CD4-positive, alpha-beta T cell treated with Interleukin-15 for 4 hours (primary cell): ENCODE measurements at places on chromosomes 2 and 18.

DNA sequence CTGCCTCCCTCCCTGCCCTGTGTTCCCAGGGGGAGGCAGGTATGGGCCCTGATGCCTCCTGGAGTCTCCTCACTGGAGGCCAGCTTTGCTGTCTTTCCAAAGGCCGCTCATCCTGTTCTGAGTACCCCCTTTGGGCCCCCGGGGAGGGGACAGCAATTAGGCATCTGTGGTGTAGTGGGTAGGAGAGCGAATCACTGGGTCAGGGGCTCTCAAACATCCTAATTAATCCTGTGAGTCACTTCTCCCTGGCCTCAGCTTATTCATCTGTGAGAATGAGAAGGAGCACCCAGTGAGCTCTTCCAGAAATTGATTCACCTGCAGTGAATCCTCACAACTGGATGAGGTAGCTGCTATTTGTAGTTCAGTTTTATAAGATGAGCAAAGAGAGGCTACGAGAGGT is 16.4 kb downstream of the TET3 start:
- DNase-seq: no peak

DNA sequence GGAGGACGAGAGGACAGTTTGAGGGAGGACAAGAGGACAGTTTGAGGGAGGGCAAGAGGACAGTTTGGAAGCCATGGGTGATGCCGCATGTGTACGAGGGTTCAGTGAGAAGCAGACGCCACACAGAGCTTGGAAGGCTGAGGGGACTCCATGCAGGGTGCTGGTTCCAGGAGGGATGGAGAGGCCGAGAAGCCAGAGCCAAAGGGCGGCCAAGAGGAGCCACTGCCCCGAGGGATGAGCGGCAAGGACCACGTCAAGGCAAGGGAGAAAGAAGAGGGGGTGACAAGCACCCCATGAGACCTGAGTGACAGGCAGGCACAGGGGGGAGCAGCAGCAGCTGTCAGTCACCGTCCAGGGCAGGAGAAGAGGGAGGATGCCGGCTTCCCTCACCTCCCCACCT is 385.7 kb upstream of the MYT1L start:
- no peak for DNase-seq

GRCh38 chr2:63737081-63737751 is 104.5 kb upstream of the UGP2 start:
- DNase-seq: no peak

DNA sequence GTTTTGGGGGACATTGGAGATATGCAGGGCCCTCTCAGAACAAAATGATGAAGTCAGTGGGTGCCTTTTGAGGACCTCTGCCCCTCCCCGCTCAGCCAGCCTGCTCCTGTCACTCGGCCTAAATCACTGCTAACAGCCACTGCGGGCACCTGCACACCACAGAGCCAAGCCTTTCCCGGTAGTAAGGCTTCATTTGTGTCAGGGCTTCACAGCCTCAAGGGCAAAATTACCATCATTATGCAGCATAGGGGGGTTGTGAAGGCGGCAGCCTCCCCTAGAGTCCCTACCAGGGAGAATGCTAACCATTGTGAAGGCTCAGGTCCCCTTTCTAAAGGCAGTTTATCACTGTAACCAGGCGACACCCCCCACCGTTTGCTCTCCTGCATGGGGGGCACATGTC is 519.8 kb upstream of the MYT1L start:
- no peak for DNase-seq

DNA sequence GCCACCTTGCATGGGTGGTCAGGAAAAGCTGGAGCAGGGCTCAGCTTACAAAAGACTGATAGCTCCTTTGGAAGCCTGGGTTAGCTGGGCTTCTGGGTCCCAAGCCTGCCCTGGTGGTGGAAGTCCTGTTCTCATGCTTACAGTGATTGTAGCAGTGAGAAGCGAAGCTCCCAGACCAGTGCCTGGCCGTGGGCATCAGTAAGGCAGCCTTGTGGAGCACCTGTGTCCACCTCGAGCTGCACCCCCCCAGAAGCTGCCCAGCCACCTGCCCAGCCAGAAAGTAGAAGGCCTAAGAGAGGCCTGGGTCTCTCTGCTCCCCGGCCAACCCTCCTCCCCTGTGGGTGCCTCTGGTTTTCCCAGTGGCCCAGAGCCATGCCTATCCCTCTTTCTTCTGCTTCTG is 10.5 kb downstream of the GLI2 start:
- DNase-seq: no peak

GRCh38 chr2:113232740-113233139 is 46.0 kb downstream of the PAX8 start:
- no peak for DNase-seq

GRCh38 chr18:10752382-10752781 is 226.6 kb downstream of the NAPG start:
- DNase-seq: no peak

DNA sequence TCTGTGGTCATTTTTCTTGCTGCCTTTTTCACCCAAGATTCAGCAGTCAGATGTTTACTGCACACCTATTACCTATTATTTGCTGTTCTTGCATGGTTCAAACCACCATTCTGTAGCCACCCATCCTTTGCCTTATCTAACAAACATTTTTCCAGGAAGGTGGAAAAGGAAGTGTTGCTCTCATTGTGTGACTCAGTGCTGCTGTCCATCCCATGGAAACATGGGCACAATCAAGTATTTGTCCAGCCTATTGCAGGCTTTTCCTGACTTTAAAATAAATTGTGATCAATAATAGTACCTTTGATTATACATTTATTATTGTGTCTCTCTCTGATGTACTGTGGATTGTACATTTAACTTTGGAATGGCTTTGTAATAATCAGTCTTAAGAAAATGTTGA is 53.2 kb downstream of the USP14 start:
- DNase-seq: no peak

- DNase-seq: no peak
Observed at GRCh38 chr2:96207774-96208142, 869 bp downstream of the STARD7 start.

- DNase-seq: no peak
Observed at GRCh38 chr18:57794951-57795728, 8.0 kb downstream of the ATP8B1 start.

- no peak for DNase-seq
Observed at GRCh38 chr2:23409248-23409647, 24.3 kb downstream of the KLHL29 start.

DNA sequence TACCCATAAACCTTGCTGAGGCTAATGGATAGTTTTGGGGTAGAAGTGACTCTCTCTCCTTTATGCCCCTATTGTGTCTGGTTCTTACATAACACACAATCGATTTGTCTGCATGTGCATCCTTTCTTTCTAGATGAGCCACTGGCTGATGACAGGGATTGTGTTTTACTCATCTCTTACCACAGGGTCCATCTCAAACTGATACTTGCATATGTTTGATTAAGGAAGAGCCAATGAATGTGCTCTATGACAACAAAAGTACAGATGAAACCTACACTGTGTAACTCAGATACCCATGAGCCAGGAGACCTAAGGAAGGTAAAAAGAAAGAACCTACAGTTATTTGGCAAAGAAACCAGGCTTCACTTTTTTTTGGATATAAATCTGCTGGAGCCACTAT is 13.2 kb upstream of the BZW1 start:
- no peak for DNase-seq

DNA sequence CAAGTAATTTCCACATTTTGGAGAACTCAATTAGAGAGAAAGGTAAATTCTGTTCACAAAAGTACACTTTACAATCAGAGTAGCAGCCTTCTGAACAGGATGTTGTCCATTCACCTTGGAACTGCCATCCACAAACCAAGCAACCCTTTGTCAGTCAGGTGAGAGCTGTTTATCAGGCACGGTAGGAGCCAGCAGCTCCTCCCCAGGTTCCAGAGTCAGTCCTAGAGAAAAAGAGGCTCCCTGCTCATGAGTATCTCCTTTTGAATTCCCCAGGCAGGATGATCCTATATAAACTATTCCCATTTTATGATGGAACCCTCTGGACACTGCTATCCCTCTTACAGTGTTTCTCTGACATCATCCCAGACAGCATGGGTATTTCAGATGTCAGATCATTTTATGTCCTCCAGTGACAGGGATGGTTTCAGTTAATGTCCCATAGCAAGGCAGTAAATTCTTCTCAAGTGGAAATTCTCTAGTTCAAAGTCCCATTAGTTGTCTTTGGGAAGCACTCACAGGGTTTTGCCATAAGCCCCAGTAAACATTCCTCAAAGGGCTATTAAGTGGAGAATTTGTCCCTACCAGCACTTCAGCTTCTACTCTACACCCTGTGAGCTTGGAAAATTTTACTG is 34.5 kb upstream of the CSRNP3 start:
- no peak for DNase-seq

DNA sequence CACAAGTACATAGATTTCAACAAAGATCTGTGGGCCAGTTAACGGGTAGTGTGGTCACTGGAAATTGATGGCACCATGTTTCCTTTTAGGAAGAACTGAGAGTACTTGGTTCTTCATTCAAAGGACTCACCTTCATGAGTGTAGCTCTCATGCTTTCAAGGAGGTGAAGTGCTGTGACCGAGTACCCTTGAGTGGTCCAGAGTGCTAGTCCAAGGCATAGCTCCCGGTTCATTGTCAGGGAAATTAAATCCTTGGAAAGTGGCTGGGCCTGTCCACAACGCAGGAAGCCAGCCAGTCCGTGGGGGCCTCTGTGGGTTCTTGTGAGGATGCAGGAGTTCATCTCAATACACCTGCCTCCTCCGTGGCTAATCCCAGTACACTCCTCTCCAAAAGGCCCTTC is 295.1 kb downstream of the GALR1 start:
- DNase-seq: no peak

DNA sequence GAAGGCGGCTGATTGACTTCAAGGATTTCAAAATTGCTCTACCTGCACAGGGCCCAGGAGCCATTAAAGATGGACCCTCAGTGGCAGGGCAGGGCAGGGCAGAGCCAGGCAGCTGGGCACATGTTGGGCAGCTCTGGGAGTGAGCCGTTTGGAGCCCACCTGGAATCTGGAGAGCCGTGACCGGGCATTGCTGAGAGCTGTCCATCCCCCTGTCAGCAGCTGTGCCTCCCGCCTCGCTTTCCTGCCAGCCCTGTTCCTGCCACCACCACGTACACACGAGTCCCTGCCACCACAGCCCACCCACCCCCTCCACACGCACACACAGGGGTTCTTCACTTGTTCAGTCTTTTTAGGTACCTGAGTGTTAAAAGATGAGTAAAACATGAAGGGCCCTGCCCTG is 22.9 kb downstream of the ATOH8 start:
- no peak for DNase-seq

DNA sequence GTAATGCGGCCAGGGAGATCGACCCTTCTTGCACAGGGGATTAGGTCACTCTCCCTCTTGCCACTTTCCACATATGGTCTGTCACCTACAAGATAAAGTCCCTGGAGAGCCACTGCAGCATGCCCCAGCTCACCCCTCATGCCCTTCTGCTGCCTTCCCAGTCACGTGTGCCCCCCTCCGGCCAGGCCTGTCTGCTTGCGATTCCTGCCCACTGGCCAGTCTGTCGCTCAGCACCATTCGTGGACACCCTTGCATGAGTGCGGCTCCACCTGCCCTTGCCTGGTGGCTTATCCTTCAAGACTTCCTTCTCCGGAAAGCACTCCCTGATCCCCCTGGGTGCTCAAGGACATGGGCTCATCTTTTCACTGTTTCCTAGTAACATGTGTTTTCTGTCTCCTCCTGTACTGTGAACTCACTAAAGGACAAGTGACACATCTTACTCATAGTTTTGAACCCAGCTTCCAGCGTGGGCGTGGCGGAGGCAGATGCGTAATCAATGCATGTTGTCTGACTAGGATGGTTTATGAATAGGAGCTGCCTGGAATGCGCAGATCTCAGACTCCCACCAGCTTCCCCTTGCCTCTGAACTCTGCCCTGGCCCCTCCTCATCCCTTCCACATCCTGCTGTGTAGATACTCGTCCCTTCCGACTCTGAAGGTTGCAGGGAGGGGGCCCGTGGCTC is 7.8 kb upstream of the NT5DC4 start:
- DNase-seq: no peak

GRCh38 chr18:35174093-35174731 is 66.6 kb upstream of the ZNF397 start:
- no peak for DNase-seq

GRCh38 chr18:58793361-58793760 is 71.3 kb upstream of the ZNF532 start:
- no peak for DNase-seq

- no peak for DNase-seq
Observed at GRCh38 chr2:145108361-145108778, 588.5 kb upstream of the ZEB2 start.

DNA sequence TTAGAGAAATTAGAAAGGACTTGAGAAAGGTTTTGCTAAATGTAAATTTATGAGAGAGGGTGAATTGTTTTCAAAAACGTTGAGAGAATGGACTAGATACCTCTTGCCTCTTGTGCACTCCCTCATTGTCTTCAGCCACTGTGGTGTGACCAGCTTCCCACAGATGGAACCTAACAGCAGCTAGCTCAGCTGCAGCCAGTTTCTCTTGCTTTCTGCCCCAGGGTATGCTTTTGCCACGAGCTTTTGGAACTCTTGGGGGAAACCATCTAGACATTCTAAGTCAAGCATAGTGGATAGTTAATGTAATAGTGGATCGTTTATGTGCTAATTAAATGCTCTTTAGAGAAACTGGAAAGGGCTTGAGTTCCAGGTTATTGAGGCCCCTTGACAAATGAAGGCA is 288.2 kb downstream of the CTNNA2 start:
- DNase-seq: no peak

- DNase-seq: no peak
Observed at GRCh38 chr2:206657087-206657486, 14.8 kb downstream of the FAM237A start.

DNA sequence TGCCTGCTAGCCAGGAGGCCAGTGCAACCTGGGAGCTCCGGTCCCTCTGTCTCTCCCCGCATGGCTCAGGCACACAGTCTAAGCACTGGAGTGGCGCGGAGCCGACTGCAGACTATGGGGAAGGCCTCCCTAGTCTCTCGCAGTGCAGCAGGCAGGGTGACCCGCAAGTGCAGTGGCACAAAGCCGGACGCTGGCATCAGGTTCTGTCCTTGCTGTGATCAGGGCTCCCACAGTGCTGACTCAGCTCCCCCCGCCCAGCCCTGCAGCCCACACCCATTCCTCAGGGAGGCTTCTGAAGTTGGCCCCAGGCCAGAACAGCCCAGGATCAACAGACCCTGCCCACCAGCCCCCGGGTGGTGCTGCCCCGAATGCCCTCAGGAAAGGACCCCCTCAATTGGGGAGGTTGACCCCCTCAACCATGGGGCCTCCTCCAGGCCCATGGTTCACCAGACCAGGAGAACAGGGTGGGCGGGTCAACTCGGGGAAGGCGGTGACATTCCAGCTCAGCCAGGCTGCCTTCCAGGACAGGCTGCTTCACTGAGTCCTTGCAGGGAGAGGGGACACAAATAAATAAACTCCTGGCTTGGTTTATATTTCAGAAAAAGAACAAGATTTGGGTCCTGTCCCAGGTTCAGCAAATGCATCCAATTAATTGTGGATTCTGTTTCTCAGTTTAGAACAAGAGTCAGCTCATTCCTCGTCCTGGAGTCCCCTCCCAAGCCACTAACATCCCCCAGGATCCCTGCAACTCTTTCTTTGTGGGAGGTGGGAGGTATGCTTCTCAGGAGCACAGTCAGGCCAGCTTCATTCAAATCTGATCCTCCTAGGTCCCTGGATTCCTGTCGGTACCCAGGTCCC is 12.2 kb downstream of the BIN1 start:
- no peak for DNase-seq
